Activated CD4-positive, alpha-beta memory T cell treated with anti-CD3 and anti-CD28 coated beads for 36 hours (primary cell): ENCODE measurements at places on chromosomes 6 and 20. TPM values are rescaled to one million over a fixed set of nuclear protein-coding genes. Genes with fewer than 3 reads are reported as not detected.

VWA7 gene
- 2.0 TPM for total RNA-seq

SIRPB2 gene
- not detected for total RNA-seq

CCDC170 gene
- total RNA-seq, result not detected

EFCAB8 gene
- 0.24 TPM for total RNA-seq

PRRT1 gene
- 0.33 TPM for total RNA-seq

THBS2 gene
- not detected for total RNA-seq
